GM23248 (cell line): ENCODE measurements at places on chromosomes 3 and 15. TPM values are rescaled to one million over a fixed set of nuclear protein-coding genes. Genes with fewer than 3 reads are reported as not detected.

The SCG3 gene
- total RNA-seq, result not detected in 2 replicates

DNA sequence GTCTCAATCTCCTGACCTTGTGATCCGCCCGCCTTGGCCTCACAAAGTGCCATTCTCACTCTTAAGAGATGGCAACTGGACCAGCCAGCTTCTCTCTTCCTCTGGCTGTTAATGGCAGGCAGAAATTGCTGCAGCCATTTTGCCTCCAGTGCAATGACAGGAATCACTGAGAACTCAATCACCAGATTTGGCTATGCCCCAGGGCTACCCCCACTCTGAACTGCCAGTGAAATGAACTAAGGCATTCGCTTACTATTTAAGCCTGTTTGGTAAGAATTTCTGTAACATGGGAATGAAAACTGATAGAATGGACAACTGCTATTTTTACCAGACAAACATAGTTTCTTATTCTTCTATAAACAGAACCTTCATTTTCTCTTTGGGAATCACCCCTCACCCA is 24.5 kb downstream of the FOXP1 start:
- DNase-seq, result no peak

GRCh38 chr3:128266453-128266852 is 113.2 kb downstream of the EEFSEC start:
- DNase-seq, result no peak

The KNL1 gene
- total RNA-seq, result 14.5 and 19.1 TPM in 2 replicates

DNA sequence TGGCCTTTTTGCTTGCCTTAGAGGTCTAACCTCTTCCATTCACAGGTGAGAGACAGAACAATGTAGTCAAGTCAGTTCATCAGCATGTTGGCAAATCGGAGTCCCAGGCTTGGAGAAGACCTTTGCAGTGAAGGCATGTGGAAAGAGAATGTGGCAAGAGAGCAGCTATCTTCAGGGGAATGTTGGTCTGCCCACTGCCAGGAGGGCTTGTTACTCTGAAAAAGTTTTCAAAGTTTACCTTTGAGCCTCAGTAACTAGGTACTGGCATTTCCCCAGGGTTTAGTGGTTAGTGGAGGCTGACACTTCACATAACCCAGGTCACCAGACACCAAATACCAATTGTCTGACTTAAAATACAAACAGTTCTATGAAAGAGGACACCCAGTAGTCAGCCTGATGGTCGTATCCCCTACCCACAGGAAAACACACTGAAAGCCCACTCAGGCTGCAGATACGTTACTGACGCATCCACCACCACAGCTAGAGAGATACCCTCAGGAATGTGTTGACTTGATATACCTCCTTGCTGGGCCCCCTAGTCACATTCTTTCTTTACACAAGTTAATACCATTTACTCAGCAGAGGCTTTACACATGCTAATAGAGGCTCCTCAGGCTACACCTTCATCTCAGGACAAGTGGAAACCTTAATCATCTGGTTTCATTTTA is 9.7 kb upstream of the ARID3B start:
- DNase-seq, result peak; percentile 78

The PPP1R14D gene
- total RNA-seq, result not detected in 2 replicates

DNA sequence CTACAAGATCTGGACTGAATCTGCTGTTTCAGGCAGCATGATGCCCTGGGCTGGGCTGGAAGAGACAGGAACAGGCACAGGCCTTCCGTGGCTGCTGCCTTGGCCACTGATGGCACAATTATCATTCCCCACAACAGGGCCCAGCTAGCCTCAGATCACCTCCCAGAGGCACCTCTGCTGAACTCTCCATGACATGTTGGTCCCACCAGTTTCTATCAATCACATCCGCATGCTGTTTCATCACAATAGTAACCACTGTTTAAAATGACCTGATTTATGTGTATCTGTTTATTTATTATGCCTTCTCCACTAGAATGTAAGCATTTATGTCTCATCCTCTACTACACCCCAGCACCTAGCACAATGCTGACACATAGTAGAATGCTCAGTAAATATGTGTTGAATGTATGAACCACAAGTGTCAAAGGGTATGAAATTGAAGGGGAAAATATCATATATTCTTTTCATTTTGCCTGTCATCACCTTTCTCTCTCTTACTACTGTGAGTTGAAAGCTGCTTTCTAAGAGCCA is 32.7 kb upstream of the ZBTB38 start:
- peak; percentile 58 for DNase-seq

The LYZL4 gene
- not detected in 2 replicates for total RNA-seq

DNA sequence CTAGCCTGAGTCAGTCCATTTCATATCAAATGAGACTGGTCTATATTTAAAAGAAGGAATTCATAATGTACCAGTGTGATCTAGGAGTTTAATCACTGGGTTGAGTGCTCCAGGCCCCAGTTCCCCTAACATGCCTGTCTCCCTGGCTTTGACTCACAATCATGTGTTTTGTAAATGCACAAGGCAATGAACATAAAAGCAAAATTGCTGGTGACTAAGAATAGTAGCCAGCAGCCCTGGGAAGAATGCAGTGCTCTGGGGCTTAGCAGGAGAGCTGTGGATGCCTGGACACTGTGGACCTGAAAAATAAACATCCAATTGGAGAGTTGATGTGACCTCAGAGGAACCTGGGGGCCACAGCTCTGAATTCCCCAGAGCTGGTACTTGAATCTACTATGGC is 50.3 kb downstream of the SYNPR start:
- peak; percentile 89 for DNase-seq

DNA sequence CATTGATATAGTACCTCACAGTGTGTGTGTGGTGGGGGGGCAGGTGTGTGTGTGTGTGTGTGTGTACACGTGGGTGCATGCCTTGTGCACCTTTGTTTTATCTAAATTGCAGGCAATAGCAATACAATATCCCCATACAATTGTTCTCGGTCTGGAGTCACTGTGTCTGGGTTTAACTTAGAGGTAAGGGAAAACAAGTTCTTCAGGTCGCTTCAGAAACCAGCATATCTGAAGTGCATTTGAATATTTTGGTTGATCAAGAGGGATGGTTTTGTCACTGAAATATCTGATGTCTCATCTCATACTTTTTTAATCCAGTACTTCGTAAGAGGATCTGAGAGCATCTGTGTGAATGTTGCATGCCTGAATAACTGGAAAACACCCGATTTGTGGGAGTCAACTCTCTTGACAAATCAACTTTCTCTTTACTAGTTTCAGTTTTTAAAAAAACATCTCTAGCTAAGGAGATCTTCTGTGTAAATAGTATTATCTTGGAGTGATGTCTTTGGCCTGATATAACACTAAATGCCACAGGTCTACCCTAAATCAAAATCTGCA is 206.8 kb upstream of the NR2F2 start:
- no peak for DNase-seq

DNA sequence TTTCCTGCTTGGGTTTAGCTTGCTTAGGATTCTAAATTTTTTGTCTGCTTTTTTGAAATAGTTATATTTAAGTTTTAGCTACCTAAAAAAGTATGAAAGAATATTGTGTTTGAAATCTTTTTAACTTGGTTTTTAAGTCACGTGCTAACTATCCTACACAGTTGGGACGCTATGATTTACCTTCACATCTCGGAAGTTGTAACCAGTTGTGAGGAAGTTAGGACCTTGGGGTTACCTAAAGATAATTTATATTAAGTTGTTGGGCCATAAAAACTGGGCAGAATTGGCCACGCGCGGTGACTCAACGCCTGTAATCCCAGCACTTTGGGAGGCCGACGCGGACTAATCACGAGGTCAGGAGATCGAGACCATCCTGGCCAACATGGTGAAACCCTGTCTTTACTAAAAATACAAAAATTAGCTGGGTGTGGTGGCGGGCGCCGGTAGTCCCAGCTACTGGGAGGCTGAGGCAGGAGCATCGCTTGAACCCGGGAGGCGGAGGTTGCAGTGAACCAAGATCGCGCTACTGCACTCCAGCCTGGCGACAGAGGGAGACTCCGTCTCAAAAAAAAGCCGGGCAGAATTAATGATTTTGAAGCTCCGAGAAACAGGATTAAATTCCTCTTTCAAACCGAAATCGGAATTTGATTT is 1.0 kb downstream of the ZFAND6 start:
- peak; percentile 87 for DNase-seq

DNA sequence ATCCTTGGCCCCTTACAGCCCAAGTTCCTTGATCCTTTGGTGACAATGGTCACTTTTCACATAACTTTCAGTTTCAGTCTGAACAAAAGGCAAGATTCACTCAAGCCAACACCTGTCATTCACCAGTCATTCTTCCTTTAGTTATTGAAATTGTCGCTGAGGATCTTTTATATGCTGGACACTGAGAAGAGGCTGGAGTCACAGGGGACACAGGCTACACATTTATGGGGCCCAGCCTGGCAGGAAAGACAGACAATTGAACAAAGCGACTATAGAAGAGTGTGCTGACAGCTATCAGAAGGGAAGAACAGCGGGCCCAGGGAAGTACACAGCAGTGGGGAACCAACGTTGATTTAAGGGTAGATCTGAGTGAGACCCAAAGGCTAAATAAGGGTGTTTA is 69.8 kb upstream of the PROK2 start:
- no peak for DNase-seq

The GUCA1C gene
- total RNA-seq, result not detected in 2 replicates

GRCh38 chr15:75696311-75696720 is 16.3 kb downstream of the CSPG4 start:
- no peak for DNase-seq

GRCh38 chr15:79930516-79930915 is 33.7 kb upstream of the MTHFS start:
- DNase-seq, result no peak

DNA sequence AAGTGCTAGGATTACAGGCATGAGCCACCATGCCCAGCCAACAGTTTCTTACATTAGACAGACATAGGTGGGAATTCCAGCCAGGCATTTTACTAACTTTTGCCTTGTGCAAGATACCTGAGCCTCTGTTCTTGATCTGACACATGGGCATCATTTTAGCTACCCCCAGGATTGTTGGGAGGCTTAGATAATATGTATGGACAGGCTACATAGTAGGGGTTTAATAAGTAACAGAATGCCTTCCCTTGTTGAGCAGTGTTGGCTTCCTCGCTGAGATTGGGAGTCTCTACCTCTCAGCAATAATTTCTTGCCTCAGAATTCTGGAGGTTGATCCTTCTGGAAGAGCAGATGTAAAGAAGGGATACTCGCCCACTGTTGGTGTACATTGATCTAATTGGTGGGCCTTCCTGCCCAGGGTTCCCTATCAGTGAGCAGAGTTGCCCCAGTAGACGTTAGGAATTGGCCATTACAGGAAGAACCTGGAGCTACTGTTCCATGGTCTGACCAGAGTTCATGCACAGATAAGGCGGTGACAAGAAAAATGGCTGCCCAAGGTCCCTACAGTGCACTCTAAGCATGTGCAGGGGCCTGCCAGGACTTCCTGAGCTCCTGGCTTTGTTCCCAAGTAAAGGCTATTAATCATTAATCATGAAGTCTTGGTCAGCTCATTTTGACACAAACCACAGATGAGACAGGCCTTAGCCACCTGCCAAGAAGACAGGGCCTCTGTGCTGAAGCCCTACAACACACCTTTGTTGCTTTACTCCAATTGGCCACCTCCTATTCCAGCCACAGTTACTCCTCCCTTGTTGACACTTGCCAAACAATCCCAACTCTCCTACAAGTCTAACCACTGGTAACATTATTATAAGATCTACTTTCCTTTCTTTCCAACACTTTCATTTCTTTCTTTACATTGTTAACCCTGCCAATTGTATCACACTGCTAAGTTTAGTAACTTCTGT is 5.0 kb upstream of the IL17RE start:
- no peak for DNase-seq

The CCDC13 gene
- total RNA-seq, result 0.22 and 1.3 TPM in 2 replicates

DNA sequence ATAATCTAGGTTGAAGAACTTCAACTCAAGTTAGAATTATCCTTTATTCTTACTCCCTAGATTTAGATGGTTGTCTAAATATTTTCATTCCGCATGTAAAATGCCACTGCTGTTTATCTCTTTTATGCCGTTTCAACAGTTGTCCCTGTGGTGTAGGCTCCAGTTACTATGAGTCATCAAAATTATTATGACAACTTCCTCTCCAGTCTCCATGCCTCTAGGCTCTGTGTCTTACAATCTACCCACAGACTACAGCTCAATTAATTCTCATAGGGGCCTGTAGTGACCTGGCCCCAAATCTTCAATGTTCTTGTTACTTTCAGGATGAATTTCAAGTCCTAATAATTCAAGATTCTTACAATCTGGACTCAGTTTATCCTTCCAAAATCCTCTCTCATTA is 105.8 kb upstream of the UNC13C start:
- DNase-seq, result no peak

GRCh38 chr3:51530485-51530884 is 8.0 kb upstream of the RAD54L2 start:
- no peak for DNase-seq

GRCh38 chr3:163562625-163563024 is 1515.7 kb downstream of the SI start:
- no peak for DNase-seq
